ENCODE measurements at places on chromosomes 16 and 17.

GRCh38 chr16:68283346-68283745 is 19.0 kb downstream of the SLC7A6 start:
- DNase-seq: no peak

GRCh38 chr16:84789431-84789830 is 30.4 kb upstream of the CRISPLD2 start:
- DNase-seq: no peak

DNA sequence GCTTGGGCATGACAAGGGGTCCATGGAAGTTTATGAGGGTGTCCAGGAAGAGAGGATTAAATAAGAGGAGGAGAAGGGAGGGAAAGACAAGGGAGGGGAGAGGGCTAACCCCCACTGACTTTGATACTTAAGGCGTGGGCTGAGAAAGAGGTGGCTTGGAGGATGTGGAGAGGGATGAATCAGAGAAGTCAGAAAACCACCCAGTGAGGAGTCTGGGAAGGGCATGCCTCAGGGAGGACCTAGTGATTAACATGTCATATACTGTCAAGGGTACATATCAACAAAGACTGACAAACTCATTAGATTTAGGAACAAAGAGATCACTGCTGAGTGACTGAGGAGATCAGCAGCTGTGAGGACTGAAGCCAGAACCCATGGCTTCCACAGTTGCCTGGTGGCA is 145.4 kb downstream of the IRX5 start:
- no peak for DNase-seq

DNA sequence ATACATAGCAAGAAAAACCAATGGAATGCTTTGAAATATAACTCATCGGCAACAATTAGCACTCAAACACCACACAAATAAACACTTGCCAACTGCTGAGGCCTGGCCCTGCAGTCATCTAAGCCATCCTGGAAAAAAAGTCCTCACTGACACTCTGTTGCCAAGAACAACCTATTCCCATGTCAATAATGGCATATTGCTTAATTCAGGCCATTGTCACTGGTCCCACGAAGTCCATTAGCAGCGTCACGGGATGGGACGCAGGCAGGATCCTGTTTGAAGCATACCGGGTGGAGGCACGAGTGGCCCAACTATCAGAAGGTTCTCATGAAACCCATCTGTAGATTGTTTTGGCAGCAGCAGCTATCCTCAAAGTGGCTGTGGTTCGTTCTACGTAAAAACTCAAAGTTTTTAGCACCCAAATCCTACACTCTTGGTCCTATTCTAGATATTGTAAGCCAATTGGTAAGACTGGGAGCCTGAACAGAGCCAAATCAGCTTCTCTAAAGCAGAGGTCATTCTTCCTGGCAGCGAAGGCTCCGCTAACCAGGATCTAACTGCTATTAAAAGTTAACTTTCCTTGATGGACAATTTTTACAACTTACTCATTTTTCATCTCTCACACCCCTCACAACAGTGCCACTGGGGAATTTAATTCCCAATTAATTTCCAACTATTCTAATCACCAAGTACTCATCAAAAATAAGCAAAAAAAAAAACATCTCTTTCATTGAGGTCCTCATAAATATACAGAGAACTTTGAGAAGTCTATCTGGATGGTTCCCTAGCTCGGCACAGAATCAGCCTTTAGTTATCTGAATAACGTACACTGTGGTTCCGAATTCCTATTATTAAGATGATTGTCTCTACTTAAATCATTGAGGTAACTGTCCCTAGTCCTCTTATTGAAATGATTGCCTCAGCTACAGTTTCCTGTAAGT is 91.5 kb downstream of the ZFHX3 start:
- DNase-seq: no peak

DNA sequence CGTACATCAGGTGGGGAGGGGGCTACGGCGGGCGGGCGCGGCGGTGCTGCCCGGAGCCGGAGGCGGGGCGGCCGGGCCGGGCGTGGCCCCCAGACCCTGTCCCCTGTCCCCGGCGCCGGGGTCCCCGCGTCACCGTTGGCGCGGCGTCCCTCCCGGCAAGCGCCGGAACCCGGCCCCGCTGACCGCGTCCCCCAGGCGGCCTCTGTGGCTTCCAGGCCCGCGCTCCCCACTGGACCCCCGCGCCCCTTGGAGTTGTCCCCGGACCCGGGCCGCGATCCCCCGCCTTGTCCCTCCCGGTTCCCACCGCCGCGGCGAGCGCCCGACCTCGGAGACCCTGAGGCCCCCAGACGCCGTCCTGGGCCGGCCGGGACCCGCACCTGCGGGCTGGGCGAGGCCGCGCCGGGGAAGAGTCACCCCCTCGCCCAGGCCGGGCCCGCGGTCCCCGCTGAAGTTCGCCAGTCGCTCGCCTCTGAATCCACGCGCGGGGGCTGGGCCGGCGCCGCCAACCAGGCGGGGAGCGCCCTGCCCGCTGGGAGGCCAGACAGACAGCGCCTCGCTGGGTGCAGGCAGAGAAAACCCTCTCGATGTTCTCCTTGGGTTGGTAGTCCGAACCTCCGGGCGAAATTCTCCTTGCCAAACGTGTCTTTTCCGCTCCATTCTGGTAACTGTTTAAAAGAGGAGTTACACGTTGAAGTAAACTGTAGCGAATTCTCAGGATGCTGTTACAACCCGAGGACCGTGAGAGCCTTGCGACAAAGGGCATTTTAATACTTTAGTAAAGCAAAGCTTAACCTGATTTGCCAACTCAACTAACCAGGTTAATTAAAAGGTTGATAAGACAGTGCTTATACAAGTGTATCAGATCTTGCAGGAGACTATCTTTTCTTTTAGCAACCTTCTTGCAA is 761 bp downstream of the GAN start:
- peak; percentile 48 for DNase-seq

DNA sequence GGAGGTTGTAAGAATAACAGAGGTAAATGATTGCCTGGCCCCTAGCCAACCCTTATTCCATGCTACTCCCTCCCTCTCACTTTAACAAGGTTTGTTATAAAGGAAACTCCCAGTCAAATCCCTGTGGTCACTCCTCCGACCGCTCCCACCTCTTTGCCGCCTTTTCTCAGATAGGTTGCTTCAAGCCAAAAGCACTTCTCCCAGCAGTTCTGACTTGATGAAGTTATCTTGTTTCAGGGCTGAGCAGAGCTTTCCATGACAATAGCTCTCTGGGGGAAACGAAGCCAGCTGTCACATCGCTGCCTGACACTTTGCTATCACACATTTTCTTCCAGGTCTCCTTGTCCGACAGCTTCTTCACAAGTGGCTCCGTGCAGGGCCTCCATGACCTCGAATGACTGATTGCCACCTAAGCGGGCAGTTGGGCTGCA is 278.6 kb downstream of the HAPSTR1 start:
- DNase-seq: no peak

- DNase-seq: no peak
Observed at GRCh38 chr17:40602445-40603443, 37.5 kb upstream of the CCR7 start.

Measured in naive B cell (primary cell).